ENCODE measurements at places on chromosomes 12 and 14.

- DNase-seq = no peak
Measured at GRCh38 chr12:20368651-20369304, 441 bp downstream of the PDE3A start.

DNA sequence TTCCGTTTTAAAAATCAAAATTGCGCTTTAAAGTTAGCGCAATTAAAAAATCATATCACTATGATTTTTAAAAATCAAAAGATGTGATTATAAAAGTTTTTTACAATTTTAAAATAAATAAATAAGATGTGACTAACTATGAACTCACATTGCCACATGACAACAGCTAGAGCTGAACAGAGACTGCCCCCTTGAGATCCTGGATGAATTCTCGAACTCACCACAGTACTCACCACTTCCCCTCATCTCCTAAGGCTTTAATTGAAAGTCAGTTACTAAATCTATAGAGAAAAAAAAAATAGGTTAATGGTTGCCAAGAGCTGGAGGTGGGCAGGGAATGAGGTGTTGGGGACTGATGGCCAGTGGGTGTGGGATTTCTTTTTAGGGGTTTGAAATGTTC, 384.2 kb downstream of the ZFP36L1 start:
- DNase-seq = peak; percentile 47

GRCh38 chr12:101078536-101079285, 131.3 kb downstream of the SLC5A8 start:
- no peak for DNase-seq

- DNase-seq = no peak
Measured at GRCh38 chr14:61751475-61751989, 10.7 kb upstream of the SNAPC1 start.

DNA sequence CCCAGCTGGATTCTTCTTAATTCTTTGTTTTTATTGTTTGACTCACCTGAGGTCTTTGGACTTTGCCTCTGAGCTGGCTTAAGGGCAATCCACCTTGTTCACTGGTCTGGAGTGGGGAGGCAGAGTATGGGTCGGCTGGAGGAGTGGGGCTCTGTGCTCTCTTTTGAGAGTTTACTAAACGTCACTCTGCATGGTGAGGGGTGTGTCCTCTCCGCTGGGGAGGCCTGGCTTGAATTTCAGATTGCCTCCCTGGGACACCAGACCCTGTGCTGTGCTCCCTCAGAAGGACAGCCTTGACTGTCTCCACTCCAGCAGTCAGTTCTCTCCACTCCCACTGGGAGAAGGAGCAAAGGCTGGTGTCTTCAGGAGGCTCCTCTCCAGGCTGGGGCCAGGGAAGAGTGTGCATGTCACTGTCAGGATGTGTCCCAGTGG, 1.9 kb upstream of the MTA1 start:
- no peak for DNase-seq

DNA sequence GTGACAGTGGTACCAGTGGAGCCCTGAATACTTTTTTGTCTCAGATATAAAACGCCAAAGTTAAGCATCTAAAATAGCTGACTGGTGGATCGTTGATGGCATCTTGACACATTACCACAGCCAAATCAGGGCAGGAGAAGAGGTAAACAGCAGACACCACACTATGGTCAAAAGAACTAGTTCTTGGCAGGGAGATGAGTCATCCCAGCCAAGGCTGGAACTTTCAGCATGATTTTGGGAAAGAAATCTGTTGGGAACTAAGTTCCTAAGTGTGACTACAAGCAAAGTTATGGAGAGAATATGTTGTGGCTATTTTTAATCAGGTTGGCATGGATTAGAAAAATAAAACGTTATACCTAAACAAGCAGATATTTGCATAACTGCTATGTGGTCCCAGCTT, 36.9 kb downstream of the LGR5 start:
- no peak for DNase-seq

GRCh38 chr12:115222220-115222619, 538.2 kb upstream of the TBX3 start:
- DNase-seq = no peak

GRCh38 chr14:73743431-73743931, 29.3 kb upstream of the PNMA1 start:
- peak; percentile 64 for DNase-seq

- no peak for DNase-seq
Measured at GRCh38 chr12:43028826-43029225, 439.3 kb upstream of the PRICKLE1 start.

GRCh38 chr12:105330283-105330930, at the start of gene C12orf75:
Gene C12orf75, plus strand, starts transcription at chr12:105330691. Its CDS starts 201 bp downstream, at chr12:105330892.
- peak; percentile 92 for DNase-seq

GRCh38 chr12:91817517-91817916, 328.1 kb downstream of the BTG1 start:
- DNase-seq = no peak

- DNase-seq = no peak
Measured at GRCh38 chr14:103849151-103849886, 1.9 kb upstream of the PPP1R13B start.

GRCh38 chr14:102333390-102333789, 13.8 kb downstream of the ZNF839 start:
- DNase-seq = no peak

- DNase-seq = peak; percentile 82
Measured at GRCh38 chr12:108629824-108630476, 3.7 kb downstream of the SELPLG start.
